ENCODE measurements at places on chromosomes 7 and 10.

DNA sequence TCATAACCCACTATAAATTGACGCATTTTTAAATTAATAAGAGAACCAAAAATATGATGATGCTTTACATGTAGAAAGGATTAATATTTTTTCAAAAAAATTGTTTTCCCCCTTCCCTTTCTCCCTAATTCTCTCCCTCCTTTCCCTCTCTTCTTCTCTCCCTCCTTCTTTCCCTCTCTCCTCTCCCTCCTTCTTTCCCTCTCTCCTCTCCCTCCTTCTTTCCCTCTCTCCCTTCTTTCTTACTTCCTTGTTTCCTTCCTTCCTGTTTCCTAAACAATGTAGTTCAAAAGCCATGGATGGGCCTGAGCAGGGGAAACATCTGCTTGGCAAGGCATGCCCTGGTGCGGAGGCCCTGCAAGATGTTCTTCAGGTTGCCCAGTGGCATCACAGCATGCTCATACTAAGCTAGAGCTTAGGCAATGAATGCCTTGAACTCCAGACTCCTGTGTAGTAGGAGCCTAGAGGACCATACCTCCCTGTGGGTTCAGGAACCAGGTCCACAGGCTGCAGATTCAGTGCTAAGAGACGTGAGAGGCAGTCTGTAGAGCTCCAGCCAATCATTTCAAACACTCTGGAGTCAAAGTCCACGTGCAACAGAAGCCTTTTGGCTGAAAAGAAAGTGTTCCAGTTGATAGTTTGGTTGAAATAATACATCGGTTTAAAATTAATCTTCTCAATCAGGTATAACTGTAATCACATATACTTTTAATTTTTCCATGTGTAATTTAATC is 20.1 kb upstream of the MRPS17 start:
- DNase-seq: no peak

GRCh38 chr7:104956753-104957450 is 57.1 kb upstream of the KMT2E start:
- DNase-seq: peak; percentile 96

DNA sequence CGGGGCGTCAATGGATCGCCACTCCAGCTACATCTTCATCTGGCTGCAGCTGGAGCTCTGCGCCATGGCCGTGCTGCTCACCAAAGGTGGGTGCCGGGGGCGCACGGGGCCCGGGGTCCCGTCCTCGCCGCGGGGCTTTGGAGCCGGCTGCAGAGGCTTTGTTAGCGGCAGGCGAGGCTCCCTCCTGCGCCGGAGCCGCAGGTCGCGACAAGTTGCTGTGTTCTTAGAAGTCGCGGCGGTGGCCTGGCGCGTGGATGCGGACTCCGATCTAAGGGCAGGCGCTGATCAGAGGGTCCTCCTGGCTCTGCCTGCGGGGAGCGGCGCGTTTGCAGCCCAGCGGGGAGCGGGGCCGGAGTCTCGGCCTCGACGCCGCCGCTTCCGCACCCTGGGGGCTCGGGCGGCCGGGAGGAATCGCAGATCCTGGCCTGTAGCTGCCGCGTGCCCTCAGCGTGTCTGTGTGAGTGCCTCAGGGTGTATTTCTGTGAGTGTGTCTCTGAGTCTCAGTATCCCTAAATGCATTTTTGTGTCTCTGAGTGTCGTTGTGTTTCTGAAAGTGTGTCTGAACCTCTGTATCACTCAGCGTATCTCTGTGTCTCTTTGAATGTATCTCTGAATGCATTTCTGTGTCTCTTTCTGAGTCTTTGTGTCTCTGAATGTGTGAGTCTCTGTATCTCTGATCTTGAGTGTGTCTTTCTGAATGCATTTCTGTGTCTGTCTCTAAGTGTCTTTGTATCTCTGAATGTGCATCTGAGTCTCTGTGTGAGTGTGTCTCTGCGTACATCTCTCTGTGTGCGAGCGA is 766 bp downstream of the BAMBI start:
- DNase-seq: no peak

DNA sequence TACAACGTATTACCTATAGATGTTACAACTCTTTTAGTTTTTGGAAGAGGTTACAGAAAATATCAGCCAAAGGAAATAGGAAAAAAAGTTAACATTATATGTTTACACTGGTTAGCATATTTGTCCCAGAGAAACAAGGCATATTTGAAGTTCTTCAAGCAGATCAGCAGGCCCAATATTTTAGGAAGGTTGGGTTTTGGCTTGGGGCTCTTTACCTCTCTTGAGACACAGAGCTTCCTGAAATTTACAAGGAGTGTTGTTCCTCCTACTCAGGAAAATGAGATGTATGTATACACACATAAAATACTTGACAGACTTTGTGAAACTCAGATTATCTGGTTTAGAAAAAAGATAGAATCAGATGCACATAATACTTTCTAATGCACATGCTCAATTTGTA is 323.6 kb downstream of the HGF start:
- no peak for DNase-seq

- DNase-seq: peak; percentile 82
These were observed 10.4 kb downstream of the STMP1 start for GRCh38 chr7:135672560-135673359.

GRCh38 chr7:105286441-105286840 is 102.3 kb downstream of the SRPK2 start:
- DNase-seq: no peak

- DNase-seq: no peak
These were observed 678.7 kb downstream of the SDK1 start for GRCh38 chr7:3979611-3980299.

- DNase-seq: peak; percentile 56
These were observed 14.6 kb downstream of the EPC1 start for GRCh38 chr10:32332299-32332750.

DNA sequence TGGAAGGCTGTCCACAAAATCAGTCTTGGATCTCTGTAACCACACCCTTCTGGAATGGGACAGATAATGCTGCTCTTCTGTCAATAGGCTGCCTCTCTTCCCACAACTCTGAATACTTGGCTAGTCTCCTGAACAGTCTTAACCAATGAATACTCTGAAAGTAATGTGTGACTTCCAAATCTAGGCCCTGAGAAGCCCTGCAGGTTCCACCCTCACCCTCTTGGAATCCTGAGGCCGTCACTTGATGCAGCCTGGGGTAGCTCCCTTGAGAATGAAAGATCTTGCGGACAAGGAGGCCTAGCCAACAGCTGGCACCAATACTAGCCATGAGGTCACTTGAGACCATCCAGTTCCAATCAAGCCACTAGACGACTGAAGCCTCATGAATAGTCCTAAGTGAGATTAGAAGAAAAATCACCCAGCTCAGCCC is 109.2 kb downstream of the ARHGAP12 start:
- DNase-seq: peak; percentile 84

DNA sequence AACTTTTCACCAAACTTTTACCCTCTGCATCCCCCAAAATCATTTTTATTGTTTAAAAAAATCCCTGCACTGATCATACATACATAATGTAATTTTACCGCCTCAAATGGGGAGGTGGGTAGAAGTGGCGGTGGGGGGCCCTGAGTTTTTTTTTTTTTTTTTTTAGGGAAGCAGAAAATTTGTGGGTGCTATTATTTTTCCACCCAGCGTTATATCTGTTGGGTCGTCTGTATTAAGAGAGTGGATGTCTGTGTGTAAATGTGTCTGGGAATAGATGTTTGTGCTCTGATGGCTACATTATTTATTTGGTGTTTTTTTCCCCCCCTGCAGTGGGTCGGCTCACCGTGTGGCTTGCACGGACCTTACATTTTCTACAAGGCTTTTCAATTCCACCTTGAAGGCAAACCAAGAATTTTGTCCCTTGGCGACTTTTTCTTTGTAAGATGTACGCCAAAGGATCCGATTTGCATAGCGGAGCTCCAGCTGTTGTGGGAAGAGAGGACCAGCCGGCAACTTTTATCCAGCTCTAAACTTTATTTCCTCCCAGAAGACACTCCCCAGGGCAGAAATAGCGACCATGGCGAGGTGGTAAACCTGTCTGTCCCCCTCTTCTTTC is 438 bp downstream of the ARID5B start:
- peak; percentile 30 for DNase-seq

DNA sequence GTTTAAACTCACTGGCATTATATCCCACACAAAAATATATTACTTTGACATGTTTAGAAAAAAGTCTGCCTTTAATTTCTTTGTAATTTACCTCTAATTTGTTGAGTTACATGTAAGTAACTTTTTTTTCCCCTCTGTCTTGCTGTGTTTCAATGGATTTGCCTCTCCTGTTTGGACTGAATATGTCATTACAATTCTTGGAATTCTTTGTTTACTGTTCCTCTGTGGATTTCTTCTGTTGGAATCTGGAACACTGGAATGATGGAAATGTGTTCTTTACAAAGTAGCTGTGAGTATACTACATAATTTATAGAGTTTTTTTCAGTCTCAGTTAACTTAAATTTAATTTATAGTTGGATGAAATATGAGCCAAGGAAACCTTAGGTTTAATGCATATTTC is 30.4 kb downstream of the SEPTIN7 start:
- no peak for DNase-seq

DNA sequence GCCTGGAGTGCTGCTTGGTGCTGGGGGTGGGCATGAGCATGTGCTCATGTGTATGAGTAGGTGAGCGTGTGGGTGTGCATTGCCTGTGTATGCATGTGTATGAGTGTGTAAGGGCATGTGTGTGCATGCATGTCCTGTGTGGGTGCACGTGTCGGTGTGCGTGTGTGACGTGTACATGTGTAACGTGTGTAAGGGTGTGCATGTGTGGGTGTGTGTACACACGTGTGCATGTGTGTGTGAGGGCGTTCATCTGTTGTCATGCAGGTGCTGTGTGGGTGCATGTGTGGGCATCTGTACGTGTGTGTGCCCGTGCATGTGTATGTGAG is 30.3 kb downstream of the FAM20C start:
- no peak for DNase-seq

DNA sequence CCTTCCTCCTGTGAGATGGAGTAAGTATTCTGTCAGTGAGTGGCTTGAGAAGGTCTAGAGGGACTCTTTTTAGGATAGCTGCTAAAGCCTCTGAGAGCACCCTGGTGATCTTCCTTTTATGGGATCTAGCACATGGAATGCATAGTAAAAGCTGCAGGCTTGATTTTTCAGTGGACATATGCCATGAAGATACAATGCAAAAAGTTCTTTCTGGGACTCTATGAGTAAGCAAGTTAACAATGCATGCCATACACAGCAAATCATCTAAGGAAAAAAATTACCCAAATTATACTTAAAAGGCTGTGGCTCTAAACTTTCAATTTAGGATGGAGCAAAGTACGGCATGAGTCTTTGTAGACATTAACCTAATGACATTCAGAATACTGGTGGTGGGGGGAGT is 154.5 kb downstream of the SGMS1 start:
- DNase-seq: peak; percentile 17

GRCh38 chr7:150631866-150632864 is at the start of gene GIMAP6:
TSS of gene GIMAP6 (minus strand) at chr7:150632385. CDS start at chr7:150630142, 2,243 bp downstream.
- DNase-seq: no peak

DNA sequence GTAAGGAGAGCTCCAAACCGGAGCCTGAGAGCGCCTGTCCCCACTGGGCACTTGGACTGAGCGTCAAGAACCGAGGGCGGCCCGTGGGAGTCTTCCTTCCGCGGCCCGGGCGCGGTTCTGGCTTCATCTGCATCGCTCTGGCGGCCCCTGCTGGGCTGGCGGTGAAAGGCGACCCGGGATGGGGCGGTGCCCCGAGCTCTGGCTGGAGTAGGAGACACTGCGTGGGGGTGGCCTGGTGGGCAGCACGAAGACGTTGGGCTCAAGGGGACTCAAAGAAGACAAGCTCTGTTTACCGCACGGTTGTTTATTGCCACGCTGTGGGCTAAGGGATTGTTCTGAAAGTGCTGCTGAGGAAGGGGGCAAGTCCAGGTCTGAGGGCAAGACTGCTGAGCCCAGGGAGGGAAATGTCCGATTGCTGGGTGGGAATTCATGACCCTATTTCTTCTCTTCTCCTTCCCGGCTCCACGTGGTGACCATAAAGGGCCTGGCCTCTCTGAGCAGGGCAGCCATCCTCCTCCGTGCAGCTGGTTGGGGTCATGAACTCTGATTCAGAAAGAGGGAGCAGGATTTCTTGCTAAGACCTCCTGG is 29.8 kb downstream of the PLAU start:
- DNase-seq: peak; percentile 68

- no peak for DNase-seq
These were observed 111.1 kb downstream of the RNF216 start for GRCh38 chr7:5670183-5670935.

DNA sequence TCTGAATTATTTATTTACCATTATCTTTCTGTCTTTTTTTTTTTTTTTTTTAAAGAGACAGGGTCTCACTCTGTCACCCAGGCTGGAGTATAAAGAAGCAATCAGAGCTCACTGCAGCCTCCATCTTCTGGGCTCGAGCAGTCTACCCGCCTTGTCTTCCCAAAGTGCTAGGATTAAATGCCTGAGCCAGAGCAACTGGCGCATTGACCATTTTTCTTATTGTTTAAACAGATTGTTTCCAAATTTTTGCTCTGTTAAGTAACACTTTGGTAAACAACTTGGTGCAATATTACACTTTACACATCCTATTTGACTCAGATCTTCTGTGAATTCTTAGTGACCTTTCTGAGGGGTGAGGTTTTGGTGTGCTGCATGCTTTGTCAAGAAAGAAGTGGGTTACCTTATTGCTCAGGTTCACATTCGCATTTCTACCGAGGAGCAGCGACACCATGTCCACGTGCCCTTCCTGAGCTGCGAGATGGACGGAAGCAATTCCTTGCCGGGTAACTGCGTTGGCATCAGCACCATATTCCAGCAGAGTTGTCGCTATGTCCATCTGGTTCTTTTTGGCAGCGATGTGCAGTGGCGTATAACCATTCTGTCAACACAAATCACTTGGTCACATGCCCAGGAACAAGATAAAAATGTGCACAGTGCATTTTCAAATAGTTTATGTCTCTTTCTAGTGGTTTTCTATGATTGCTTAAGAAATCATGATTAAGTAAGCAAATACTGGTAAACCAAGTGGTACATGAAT is 203.2 kb downstream of the ANK3 start:
- DNase-seq: peak; percentile 16

- DNase-seq: no peak
These were observed 193.5 kb upstream of the NEBL start for GRCh38 chr10:21090609-21091082.

DNA sequence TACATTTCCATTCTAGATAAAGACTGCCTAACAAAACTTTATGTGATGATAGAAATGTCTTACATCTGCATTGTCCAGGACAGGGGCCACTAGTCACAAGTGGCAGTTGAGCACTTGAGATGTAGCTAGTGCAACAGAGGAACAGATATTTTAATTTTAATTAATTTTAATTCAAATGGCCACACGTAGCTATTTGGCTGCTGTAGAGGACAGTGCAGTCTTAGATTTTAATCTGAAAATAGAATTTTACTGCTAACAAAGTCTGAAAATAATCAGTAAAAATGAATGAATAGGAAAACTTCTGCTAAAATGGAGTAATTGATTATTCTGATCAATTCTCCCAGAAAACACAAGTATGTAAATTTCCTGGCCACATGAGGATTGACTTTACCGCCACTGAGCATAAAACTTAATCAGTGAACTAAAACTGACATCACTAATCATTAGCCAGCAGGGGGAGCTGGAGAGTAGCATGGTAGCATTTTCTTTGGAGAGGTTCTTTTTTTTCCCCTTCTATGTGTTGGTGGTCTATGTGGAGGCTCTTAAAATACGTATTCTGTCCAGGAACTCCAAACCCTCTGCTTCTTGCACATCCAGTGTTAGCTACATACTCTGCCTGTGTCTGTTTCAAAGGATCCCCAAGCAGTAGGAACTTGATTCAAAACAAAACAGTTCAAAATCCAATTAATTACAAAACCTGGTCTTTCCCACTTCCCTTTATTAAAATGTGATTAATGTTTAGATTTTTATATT is 52.1 kb downstream of the TSPAN12 start:
- peak; percentile 67 for DNase-seq

Measured in fibroblast of mammary gland (primary cell).